Foreskin melanocyte (primary cell): ENCODE measurements at places on chromosomes 3 and 15.
A peak's percentile ranks its signal among the peaks of the same experiment; 100 is the strongest.

DNA sequence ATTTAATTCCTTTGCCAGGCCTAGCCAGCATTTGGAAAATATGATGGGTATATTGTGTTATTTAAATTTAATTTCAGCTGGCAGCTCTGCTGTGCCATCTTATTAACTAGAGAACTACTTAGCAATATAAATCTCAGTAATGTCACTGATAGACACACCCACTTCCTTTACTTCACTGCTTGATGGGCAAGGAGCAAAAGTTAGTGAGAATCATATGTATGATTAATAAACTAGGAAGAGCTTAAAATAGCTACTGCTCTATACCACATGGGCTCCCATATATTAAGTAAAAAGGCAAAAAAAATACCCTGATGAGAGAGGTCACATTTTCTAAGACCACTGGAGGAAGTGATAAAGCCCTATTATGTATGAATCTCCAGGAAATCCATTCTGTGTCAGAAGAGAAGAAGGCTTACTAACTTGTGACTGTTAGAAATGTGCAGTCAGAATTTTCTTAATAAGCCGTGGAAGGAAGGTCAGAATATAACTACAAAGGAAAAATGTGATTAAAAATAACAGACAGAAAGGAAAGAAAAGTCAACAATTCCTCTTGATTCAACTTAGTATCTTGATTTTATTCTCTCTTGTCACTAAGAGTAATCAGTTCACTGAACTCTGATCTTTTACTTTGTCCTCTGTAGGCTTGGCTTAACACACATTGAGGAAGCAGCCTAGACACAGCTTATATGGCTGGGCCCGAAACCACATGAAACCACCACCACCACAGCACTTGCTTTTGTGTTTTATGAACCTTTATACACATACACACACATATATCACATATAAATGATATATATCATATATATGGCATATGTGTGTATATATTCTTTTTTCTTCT is 1233.9 kb upstream of the ALCAM start:
- peak; percentile 83 for DNase-seq

- DNase-seq, result no peak
Observed at GRCh38 chr15:74206801-74207281, 4.3 kb upstream of the STRA6 start.

DNA sequence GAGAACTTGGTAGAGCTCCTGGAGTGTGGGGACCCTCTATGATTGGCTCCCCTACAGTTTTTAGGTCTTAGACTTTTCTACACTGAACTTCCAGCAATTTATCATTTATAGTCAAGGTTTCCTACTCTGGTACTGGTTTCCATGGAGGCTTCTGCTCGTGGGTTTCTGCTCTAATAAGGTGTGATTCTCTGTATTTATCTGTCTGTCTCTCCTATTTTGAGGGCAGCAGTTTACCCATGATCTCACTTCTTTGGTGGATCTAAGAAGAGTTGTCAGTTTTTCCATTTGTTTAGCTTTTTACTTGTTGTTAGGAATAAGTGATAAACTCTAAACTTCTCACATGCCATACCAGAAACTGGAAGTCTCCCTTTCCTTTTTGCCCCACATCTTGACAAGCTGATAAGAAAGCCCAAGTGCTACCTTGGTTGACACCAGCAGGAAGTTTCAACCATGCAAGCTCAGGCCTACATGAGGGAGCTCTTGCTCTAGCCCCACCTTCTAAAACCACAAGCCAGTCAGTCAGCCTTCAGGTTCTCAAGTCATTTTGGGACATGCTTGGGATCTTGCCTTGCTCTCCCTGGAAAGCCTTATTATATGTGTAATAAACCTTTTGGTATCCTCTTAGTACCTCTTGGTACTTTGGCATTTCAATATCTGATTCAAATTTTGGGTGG is 10.0 kb downstream of the TIMMDC1 start:
- no peak for DNase-seq

DNA sequence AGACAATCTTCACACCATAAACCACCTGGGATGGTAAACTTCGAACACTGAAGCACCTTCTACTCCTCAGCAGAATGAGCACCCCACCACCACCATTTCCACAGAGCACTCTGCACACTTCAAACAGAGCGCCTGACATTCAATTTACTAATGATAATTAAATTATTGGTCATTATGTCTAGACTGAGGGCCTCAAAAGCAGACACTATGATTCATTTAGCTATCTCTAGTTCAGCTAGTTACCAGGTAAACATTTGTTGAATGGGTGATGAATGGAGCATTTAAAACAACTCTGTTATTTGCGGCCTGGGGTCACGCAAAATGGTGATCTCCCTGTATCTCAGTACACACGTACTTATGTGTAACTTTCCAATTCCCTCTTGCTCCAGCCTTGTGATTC is 40.9 kb downstream of the ACAP2 start:
- DNase-seq, result no peak

GRCh38 chr3:194906229-194906629 is 220.5 kb downstream of the FAM43A start:
- DNase-seq, result peak; percentile 90

DNA sequence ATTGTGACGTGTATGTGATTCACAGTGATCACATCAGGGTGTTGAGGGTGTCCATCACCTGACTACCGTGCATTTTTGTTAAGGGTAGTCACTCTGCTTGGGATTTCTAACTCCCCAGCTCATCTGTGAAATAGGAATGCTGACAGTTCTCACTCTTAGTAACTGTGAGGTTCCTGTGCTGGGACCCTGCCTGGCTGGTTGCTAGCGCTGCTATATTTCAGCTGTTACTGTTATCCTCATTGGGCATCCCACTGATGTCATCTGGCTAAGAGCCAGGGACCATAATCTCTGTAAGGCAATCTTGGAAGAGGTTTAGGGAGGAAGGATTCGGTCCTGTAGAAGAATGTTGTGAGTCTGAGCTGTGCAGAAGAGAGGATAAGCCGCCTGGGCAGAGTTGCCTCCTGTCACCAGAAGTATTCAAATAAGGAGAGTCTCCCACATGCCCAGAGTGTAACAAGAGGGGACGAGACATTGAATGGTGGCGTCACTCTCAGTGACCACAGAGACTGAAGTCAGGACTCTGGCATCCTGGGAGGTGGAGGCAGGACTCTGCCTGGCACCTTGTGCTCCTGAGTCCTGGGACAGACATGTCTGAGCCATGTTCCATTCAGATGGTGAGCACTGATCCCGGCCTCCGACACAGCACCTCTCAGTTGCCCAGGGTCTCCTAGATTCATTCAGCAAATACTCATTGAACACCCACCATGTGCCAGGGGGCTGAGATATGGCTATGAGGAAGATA is 52.2 kb downstream of the FBLN2 start:
- DNase-seq, result no peak

DNA sequence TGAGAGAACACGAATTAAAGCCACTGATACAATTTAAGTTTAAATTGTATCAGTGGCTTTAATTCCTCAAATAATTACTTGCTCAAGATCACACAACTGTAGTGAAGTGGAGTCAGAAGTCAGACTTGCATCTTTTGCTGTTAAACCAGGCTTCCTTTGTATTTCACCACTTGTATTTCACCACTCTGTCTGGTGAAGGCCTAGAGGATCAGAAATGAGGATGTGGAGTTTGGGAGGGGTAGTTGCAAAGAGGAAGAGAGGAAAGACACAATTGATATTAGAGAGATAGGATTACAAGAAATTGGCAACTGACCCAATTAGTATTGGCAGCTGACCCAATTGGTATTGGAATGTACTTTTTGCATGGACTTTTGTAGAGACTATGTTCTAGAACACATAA is 288.1 kb upstream of the GPR149 start:
- no peak for DNase-seq
